ENCODE measurements at places on chromosomes 1 and 21.

DNA sequence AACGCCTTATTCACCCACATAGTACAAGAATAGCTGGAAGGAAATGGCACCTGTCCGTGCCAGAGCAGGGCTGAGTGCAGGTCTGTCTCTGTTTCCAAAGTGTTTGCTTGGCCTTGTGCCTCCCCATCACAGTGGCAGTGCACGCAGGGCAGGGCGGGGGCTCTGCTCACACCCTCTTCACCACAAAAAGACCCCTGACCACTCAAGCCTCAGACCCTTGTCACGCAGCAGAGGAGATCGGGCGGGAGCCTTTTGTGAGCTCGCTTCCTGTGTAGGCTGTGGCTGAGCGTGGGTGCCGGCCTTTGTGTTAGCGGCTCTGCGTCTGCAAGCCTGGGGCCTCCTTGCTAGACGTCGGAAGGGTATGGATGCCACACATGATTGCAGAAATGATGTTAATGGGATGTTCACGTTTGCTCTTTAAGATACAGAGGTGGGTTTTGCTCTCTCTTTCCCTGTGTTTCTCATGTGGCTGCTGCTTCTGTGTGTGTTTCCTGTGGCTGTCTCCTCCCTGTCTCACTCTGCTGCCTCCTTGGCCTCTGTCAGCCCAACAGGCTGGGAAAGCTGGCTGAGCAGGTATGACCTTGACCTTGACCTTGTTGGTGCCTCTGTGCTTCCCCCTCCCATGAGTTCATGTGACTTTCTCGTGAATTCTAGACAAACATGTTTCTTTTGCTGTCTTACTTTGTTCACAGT is 45.4 kb downstream of the S100B start:
- no peak for DNase-seq

DNA sequence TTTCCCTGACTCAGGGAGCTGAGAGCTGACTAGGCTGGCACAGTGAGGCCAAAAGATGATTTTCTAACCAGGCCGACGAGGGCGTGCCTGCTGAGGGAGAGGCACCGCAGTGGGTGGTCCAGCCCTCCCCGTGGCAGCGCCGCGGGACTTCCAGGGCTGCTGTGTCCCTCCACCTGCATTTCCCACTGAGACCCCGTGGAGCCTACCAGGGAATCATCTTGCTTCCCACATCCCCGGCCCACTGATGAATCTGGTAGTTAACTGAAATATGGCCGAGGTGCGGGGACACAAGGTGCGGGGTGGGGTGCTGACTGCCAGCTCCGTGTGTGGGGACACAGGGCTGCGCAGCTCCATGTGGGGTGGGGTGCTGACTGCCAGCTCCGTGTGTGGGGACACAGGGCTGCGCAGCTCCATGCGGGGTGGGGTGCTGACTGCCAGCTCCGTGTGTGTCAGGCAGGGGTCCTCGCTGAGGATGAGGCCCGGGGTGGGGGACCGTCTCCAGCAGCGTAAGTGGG is 10.4 kb downstream of the WRAP73 start:
- DNase-seq, result no peak

GRCh38 chr1:226881515-226882185 is 11.2 kb downstream of the PSEN2 start:
- no peak for DNase-seq

- DNase-seq, result no peak
These were observed 19.6 kb downstream of the FH start for GRCh38 chr1:241499910-241500309.

DNA sequence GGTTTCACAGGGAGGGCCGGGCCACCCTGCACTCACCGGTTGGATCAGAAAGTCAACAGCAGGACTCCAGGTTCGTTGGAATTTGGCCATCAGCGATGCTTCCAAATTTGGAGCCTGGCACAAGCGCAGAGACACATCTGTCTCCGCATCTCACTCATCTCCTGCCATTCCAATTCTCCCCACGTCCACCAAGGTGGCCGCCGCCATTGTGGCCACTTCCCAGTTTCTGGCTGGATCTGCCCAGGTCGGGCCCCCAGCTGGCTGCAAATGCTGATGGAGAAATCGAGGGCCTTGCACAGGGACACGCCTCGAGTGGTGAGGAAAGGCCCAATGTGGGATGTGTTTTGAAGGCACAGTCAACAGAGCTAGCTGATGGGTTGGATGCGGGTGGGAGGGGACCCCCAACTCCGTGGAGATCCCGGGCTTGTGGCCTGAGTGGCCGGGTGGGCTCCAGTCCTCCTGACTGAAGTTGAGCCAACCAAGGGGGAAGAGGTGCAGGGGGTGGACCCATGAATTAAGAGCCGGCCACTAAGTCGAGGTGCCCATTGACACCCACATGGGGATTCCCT is 102.7 kb downstream of the CRYAA start:
- DNase-seq, result no peak
